ENCODE measurements at places on chromosomes 4 and X.

- DNase-seq = no peak
Observed at GRCh38 chrX:49230500-49231232, 2.5 kb downstream of the CACNA1F start.

DNA sequence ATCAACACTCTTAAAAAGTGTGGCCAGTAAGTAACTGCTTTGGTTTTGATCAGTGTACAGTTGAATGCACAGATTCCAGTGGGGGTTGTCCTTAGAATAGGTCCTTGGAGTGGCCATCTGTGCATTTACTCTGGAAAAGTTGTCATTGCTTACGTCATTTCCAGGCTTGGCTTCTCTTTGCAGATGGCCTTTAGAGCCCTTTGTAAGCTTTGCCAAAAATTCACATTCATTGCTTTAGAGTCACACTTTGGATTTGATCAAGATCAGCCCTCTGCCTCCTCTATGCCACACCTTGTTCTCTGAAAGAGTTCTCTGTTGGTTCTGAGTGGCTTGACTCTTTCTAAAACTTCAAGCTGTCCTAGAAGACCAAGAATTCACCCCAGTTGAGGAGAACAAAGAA lies 83.9 kb downstream of the MAMLD1 start:
- DNase-seq = no peak

DNA sequence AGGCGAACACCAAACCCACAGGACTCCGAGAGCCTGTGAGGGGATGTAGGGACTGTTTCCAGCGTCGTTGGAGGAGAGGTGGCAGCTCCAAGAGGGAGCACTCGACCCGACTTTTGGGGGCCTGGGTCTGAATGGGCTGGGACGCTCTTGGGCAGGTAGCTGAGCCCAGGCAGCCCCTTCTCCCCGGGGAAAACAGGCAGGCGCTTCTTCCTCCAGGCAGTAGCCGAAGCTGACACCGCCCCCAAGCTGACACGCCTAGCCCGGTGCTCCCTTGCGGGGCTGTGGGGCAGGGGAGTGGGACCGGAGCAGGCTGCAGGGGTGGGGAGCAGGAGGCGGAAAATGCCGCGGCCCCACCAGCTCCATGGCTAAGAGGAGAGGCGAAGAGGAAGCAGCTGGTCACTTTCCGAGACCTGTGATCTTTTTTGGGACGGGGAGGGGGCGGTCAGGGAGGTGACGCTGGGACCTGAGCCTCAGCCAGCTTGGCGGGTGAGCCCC lies 4.2 kb downstream of the NKX1-1 start:
- DNase-seq = no peak

DNA sequence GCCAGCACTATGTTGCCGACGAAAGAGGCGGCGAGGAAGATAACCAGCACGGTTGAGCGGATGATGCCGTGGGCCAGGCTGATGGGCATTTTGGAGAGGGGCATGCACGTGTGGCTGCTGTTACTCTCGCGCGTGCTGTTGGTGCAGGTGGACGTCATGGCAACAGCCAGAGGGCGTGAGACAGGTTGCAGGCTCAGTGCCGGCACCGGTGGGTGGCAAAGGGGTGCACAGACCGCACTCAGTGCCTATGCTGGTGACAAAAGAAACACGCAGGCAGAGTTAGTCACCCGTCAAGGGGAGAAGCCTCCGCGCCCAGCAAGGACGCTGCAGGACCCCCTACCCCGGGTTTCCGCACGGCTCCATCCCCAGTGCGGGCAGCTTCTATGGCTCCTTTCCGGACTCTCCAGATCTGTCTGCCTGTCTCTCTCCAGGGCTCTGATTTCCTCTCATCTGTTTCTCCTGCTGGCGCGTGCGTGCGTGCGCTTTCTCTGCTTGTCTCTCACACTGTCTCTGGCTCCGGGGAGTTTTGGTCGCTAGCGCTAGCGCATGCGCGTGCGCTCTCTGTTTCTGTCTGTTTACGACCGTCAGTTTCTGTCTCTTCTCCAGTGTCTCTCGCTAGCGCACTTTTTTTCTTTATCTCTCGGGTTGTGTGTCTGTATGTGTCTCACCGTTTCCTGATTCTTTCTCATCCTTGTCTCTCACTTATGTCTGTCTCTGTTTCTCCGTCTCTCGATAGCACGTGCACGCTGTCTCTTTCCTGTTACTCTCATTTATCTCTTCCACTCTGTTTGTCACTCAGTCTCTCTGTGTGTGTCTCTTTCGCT lies 2.1 kb downstream of the GPR101 start:
- no peak for DNase-seq

DNA sequence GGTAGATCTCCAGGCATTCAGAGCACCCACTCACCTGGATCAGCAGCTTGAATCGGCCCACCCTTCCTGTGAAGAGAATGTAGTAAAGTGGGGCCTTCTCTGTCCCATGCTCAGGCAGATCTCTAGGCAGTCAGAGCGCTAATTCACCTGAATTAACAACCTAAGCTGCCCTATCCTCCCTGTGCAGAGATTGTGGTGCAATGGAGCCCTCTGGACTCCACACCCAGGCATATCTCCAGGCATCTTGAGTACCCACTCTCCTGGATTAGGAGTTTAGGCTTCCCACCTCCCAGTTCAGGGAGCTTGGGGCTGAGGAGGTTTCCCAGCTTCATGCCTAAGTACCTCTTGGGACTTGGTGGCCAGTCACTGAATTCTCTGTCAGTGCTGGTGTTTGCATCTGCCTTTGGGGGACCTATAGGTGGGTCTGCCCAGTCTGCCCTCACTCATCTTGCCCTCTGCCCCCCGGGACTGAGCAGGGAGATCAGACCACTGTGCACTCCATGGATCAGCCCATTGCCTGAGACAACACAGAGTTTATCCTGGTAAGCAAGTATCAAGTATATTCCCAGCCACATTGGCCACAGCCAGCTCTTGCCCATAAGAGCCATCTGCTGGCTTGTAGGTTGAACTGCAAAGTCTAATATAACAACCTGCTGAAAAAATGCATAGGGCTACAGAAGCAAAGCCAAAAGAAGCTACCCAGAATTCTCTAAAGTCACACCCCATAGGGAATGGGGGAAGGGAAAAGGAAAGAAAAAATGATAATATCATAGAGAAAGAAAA lies 372.9 kb downstream of the KLHL13 start:
- DNase-seq = no peak

- DNase-seq = no peak
Observed at GRCh38 chr4:15920723-15921591, 17.6 kb downstream of the FGFBP1 start.

DNA sequence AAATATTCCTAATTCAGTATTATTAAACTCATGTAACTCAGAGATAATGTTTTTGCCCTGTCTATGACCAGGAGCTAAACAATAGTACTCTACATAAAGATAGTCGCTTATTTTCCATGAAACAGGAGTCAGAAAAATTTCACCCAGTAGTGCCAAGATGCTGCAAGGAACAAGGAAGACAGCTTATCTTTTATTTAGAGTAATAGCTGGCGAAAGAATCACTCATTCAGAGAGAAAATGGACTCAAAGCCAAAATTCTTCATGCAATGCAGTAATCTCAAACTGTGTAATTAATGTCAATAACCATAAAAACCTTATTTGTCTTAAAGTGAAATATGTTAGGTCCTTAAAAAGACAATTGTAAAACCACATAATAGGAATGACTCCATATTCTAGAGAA lies 477.8 kb downstream of the ANKRD50 start:
- no peak for DNase-seq

GRCh38 chrX:152865232-152865920 lies 32.5 kb upstream of the ZNF185 start:
- DNase-seq = no peak

DNA sequence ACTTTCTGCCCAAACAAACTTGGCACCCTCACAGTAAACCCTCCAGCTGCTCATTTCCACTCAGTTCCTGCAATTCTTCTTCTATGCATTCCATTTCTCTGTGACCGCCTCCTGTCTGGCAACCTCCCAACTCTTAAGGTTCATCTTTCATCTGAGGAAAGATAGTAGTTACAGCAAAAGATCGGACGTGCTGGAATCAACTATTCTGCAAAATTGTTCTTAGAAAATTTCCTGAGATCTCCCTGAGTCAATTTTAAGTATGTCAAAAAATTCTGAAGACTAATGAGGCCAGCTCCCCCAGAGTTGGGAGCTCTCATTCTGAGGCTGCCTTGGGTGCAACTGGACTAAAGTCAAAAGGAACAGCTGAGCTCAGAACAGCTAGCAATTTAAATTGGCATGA lies 1026.0 kb downstream of the ADGRL3 start:
- no peak for DNase-seq

- no peak for DNase-seq
Observed at GRCh38 chr4:125642645-125643044, 327.9 kb downstream of the FAT4 start.

DNA sequence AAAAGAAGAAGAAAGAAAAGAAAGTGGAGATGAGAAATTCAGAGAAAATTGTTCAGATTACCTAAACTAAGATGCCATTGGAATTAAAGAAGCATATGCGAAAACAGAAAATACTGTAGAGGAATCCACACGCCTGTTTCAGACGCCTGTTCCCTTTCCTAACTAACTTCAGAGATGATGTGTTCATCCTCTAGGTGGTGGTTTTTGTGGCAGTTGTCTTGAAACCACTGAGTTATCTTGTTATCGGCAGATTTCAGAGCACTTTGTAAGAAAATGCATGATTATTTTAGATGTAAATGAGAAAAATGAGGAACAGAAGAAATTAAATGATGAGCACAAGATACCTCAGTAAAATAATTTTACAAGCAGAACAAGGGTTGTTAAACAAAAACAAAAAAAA lies 48.3 kb downstream of the FUNDC1 start:
- no peak for DNase-seq

DNA sequence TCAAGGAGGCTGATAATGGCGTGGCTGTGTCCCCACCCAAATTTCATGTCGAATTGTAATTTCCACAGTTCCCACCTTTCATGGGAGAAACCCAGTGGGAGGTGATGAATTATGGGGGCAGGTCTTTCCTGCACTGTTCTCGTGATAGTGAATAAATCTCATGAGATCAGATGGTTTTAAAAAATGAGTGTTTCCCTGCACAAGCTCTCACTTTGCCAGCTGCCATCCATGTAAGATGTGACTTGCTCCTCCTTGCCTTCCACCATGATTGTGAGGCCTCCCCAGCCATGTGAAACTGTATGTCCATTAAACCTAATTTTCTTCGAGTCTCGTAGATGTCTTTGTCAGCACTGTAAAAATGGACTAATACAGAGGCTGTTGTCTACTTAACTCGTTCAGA lies 488.3 kb downstream of the SPRY1 start:
- no peak for DNase-seq

GRCh38 chrX:132373610-132374009 lies 115.2 kb downstream of the MBNL3 start:
- DNase-seq = no peak

- DNase-seq = no peak
Observed at GRCh38 chr4:171025343-171025742, 787.9 kb upstream of the GALNTL6 start.

Measured in activated naive CD4-positive, alpha-beta T cell (primary cell).